ENCODE measurements at places on chromosomes 1 and 21.

DNA sequence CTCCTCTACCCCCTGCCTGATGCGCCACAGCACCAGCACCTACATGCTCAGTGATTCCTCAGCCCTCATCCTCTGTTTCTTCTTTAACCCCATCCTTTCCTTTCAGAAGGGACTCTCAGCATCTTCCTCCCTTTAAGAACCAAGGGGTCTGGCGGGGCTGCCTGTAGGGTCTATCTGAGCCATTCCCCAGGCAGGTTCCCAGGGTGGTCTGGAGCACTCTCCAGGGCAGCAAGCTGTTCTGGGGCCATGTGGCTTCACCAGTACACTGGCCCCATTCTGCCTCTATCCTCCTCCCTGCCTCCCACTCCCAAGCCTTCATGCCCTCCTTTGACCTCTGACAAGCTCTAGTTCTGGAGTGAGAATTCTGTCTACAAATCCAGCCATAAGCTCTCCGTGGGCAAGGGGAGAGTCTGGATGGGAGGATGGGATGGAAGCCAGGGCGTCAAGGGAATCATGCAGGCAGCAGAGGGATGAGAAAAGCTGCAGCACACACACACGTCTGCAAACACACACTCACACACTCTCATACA is 10.4 kb downstream of the BATF3 start:
- no peak for DNase-seq

GRCh38 chr1:157043685-157044084 is 1.9 kb downstream of the ARHGEF11 start:
- DNase-seq = no peak

DNA sequence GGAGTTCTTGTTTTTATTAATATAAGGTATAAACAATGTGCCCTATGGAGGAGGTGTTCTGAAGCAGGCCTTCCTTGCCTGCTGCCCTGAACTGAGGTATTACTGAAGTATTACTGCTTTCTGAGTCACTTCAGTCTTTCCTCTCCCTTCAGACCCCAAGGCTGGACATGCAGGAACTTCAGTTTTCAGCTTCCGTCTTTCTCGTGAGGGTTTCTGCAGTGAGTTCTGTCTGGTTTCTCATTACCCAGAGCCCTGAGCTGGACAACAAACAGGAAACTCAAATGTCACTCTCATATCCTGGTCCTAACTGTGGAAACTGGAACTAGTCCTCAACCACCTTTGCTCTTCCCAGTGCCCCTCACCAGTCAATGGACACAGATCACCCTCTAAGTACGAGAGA is 46.8 kb downstream of the ELAVL4 start:
- no peak for DNase-seq

DNA sequence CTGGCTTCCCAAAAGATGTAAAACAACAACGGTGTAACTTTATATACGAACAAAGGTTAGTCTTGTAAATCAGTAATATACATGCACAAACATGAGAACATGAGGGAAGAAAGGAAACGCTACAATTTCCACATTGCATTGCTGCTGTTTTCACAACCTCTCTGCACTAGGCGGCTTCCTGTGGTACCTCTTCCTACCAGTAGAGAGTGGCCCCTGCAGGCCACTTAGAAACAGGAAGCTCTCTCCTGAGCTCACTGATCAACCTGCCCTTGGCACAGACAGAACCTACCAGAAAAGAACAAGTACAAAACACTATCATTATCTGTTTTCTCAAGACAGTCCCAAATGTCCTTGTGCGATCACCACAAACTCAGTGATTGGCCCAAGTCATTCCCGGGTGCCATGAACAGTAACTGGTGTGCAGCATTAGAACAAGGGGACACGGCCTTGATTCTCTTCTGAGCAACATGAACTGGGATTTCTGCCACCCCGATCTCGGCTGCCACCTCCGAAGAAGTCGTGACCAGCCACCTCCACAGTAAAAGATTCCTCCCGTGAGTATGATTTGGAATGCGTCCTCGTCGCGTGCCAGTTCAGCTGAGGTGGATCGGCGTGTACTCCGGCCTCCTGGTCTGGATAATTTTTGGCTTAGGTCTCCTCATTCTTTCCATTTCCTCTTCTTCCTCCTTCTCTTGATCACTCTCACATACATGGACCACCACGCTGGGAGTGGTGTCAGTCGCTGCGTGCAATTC is 5.7 kb upstream of the KCNE1 start:
- no peak for DNase-seq

DNA sequence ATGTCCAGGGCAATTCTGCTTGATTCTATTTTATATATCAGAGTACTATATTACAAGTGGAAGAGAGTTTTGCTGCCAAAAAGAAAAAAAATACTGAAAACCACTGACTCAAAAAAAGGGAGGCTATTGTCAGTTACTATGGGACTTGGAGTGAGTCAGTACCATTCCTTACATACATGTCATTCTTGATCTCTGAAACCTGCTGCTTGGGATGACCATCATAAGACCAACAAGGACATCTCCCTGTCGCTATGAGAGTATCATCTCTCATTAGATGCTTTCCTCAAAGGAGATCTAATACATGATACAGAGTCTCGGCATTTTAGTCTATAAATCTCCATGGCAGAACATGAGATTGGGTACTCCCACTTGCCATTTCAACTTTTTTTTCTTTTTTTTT is 11.8 kb upstream of the INPP5B start:
- DNase-seq = no peak

DNA sequence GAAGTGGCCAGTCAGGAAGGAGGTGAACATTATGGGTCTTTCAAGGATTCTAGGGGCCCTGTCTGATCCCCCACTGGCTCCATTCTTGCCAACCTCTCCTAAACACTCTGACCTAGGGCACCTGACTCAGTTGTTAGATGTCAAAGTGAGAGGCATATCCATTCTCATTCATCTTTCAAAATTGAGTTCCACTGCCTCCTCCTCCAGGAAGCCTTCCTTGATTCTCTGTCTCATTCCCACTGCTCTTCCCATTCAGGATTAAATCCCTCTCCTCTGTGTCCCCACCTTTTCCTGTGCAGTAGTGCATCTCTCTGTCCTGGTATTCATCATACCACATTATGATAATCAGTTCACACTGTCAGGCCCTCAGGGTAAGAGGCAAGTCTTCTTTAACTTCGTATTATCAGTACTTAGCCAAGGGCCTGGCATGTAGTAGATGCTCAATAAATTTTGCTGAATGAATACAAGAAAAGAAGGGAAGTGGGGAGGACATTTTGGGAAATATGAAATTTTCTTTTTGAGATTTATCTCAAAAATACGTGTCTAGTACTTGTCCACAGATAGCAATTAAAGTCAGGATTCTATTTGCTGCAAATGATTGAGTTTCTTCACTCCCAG is 61.8 kb upstream of the ITPKB start:
- DNase-seq = no peak

- no peak for DNase-seq
Measured at GRCh38 chr1:208159555-208160258, 84.5 kb downstream of the PLXNA2 start.

DNA sequence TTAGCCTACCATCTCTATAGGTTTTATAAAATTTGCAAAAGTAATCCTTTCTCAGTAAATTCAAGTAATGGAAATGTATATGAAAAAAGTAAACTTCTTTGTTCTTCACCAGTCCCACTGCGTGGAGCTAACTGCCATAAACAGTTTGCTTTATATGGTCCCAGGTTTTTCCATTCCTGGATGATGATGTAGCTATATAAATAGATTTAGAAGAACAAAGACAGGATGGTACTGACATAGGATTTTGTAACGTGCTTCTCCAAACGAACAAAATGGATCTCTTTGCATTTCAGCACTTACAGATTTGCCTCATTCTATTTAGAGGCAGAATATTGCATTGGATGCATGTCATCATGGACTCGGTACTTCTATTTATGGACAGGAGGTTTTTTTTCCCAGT is 57.3 kb downstream of the SMYD2 start:
- no peak for DNase-seq

GRCh38 chr21:41923186-41923585 is 30.6 kb downstream of the C2CD2 start:
- no peak for DNase-seq

DNA sequence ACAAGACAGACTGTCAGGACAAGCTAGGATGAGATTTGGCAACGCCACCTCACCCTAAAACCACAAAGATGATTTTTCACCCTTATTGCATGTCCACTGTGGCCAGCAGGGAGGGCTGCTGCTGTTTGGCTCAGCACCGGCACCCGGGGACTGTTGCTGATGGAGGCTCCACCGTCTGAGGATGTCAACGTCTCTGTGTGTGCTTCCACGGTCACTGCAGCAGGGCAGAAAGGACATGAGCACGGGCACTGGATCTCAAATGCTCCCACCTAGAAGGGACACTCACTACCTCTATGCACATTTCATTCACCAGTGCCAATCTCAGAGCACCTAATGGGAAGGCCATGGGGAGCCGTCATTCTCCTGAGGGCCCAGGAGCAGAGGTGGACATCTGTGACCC is 599.6 kb downstream of the PTPRU start:
- no peak for DNase-seq

DNA sequence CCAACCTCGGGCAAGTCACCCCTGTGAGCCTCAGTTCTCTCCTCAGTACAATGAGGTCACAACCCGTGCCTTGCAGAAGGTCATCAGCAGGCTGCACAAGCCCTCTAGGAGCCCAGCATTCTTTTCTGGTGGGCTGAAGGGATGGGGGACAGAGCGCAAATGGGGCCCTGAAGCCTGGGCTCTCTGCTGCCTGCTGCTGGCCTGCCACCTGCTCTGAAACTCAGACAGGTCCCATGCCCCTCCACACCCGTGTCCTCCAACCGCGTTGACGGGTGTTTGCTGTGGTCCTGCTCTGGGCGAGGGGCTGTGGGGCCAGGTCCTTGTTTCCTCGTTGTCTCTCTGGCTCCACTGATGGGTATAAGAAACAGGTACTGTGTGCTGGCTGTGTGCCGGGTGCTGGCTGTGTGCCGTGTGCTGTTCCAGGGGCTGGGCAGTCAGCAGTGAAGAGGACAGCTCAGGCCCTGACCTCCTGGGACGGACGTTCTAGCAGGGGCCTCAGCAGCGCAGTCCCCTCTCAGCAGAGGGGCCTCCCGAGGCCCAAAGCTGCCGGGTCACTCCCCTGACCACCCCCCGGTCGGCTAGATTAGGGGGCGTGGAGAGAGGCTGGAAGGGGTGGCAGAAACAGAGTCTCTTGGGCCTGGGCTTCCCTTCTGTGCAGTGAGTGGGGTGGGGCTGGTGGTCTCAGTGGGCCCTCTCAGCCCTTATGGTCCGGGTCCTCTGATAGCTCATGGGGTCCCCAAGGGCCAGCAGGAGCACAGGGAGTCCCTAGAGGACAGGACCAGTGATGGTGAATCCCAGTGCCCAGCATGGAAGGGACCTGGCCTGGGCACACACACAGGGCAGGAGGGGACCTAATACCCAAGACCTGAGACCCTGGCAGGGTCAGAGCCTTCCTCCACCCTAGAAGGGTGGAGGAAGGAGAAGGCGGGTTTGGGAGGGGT is 42.1 kb downstream of the DMRTB1 start:
- DNase-seq = no peak

GRCh38 chr21:45450423-45451090 is 45.6 kb downstream of the COL18A1 start:
- no peak for DNase-seq

DNA sequence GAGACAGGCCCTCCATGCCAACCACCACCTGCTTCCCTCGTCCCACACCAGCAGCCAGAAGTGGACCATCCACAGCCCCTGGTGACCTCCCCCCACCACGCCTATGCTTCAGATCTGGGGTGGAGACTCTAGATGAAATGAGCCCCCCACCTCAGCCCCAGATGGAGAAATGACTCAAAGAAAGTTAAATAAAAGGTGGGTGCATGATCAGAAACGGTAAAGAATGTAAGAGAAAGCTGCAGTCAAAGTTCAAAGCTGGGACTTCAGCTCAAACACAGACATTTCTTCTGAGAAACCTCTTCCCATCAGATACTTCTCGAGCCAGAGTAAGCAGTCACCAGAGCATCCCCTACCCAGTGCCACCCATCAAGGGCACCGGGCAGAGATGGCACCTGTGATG is 43.1 kb upstream of the HMGB4 start:
- DNase-seq = no peak

- no peak for DNase-seq
Measured at GRCh38 chr1:199067483-199067882, 428.6 kb downstream of the PTPRC start.

DNA sequence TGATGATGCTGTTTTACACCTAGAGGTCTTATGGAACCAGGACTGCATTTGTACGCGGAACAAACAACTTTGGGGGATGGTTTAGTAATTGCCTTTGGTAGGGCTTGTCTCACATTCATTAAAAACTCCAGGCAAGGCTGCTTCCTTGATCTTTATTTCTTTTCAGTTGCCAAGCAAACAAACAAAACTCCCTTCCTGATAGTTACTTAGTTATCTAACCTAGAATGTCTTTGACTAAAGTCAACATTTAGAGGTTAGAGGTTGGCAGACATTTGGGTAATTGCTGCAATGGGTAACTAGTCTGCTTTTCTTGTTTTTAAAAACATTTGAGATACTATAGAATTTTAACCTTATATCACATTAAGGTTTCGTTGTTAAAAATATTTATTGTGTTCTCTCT is 500.9 kb upstream of the PTBP2 start:
- DNase-seq = no peak

DNA sequence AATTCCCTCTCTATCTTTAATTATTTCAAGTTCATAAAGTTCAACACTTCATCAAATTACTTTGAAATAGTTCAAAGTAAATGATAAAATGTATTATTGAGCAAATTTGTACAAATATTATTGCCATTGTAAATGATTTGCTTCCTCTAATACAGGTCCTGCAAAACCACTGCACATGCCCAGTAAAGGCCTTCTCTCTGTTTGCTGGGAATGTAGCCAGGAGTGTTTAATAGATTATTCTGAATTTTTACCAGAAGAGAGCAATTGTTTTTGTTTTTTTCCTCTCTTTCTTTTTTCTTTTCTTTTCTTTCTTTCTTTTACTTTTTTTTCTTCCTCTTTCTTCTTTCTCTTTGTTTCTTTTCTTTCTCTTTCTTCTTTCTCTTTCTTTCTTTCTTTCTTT is 486.3 kb downstream of the PTBP2 start:
- no peak for DNase-seq

- no peak for DNase-seq
Measured at GRCh38 chr1:165988275-165988674, 160.9 kb downstream of the UCK2 start.

DNA sequence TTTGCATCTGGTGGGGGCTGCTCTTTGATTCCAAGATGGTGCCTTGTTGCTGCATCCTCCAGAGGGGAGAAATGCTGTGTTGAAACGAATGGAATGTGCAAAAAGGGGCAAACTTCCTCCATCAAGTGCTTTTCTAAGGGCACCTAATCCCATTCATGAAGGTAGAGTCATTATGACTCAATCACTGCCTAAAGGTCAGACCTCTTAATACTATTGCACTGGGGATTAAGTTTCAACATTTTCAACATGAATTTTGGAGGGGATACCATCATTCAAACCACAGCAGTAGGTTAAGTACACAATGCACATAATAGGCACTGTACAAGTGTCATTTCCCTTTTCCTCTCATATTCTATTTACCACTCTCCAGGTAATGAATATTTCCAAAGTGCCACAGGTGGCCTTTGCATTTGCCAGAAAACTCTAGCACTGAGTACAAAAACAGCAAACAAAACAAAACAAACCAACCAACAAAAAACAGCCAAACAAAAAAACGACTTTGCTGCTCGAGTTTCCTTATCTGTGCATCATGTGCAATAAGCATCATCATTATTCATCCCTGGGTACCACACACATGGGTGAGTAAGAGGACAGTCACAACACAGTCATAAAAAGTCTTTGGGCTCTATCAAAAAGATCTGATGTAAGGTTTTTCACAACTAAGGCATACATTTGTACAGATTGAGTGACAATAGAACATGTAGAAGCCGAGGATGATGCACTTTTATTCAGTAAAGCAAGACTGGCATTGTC is 42.5 kb downstream of the IFI44 start:
- no peak for DNase-seq

Data from stimulated activated CD8-positive, alpha-beta memory T cell treated with anti-CD3 and anti-CD28 coated beads, Interleukin-4, amount 100 ng/mL, for 1 hour (primary cell).